ENCODE measurements at places on chromosomes 7 and 10.
A peak's percentile ranks its signal among the peaks of the same experiment; 100 is the strongest.

GRCh38 chr10:12013926-12014325 lies 28.7 kb downstream of the UPF2 start:
- DNase-seq = no peak

- DNase-seq = no peak
Observed at GRCh38 chr7:111043561-111043960, 47.4 kb upstream of the LRRN3 start.

DNA sequence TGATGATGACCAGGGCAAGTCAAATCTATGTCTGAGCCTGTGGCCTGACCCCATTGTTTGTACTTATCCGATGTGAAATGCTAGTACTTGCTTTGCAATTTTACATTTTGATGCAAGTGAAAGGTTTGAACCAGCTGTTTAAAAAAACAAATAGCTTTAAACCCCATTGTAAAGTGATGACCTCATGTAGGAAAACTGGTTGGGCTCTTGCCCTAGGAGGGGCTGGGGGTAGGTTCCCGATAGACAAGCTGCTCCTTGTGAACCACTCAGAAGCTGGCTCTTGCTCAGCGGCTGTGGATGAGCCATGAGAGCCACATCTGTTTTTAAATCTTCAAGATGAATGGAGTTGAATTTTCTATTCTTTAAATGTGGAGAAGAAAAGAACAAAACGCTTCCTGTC lies 185.3 kb downstream of the WDR11 start:
- DNase-seq = no peak

DNA sequence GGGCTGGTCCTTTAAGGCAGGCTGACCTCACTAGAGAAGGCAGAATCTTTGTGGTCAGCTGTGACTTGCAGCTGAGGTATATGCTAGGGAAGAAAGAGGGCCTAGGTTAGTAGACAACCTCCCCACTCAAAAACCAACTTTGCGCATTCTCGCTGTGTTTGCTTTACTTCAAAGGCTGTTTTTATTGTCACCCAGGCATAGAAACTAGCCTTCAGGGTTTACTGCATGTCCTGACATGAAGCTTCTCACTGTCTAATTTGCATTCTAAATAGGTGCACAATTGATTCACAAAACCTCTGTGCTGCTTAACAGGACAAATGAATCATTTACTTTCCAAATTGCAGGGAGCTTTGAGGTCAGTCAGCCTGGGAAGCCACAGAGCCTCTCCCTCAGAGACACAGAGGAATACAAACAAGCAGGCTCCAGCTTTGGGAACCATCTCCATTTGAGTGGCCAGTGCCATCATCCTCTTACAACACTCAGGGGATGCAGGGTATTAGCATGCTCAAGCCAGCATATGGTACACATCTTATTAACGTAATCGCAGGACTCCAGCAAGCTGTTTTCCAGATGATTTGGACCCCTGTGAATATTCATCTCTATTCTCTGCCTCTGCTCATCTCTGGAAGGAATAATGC lies 596.4 kb upstream of the GHITM start:
- no peak for DNase-seq

DNA sequence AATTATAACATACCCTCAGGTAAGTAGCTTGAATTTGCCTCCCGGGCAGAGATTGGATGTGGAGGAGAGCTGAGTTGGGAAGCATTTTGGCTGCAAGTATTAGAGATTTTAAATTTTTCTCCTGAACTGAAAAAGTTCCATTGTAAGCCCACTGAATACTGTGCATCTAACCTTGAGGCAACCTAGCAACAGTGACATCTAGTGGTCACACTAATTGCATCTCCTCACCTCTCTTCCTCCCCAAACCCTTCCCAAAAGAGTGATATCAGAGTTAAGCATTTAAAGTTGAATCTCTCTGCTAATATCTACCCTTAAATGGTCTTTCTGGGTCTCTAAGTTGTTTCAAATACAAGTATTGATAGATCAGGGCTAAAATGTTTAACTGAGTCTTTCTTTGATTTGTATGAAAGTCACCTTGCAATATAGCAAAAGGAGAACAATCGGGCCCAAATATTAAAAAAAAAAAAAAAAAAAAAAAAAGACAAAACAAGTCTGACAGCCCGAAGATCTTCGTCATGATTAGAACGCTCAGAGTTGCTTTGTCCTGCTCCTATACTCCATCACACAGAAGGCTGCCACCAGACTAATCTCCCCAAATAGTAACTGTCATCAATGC lies 40.4 kb upstream of the DLX5 start:
- DNase-seq = peak; percentile 47

DNA sequence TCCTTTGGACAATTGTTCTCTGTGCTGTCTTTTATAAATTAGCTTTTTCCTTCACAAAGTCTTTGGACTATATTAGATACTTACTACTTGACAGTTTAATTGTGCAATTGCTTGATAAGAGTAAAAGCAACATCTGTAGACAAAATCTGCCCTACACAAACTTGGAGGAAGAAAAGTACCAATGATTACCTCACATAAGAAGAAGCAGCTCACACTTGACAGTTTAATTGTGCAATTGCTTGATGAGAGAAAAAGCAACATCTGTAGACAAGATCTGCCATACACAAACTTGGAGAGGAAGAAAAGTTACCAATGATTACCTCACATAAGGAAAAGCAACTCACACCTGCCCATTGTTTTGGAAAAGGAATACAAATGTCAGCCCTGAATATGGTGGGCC lies 17.1 kb upstream of the SCIN start:
- no peak for DNase-seq

DNA sequence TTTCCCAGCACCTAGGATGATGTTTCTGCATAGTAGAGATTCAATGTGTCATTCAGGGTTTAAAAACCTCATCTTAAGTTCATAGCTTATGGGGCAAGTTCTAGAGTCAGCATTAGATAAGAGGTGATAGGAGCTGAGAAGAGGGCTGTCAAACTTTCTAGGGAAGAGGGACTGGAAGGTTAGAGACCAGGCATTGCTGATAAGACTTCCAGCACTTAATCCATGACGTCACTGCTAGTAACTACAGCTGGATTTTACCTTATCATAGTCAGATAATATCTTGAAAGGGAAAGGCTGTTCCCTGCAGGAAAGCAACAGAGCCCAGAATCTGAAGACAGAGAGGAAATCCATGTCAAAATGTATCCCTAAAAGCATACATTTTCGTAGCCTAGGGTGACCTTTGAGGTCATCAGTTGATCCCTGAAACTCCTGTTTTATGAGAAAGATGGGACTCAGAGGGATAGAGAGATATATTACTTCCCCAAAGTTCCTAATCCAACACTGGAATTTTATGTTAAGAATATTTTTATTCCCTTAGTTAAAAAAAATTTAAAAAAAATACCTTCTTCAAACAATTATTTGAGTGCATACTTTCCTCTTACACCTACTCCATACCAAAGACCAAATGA lies 3.3 kb upstream of the CPED1 start:
- no peak for DNase-seq

GRCh38 chr7:155761162-155761561 lies 51.1 kb downstream of the SHH start:
- no peak for DNase-seq

DNA sequence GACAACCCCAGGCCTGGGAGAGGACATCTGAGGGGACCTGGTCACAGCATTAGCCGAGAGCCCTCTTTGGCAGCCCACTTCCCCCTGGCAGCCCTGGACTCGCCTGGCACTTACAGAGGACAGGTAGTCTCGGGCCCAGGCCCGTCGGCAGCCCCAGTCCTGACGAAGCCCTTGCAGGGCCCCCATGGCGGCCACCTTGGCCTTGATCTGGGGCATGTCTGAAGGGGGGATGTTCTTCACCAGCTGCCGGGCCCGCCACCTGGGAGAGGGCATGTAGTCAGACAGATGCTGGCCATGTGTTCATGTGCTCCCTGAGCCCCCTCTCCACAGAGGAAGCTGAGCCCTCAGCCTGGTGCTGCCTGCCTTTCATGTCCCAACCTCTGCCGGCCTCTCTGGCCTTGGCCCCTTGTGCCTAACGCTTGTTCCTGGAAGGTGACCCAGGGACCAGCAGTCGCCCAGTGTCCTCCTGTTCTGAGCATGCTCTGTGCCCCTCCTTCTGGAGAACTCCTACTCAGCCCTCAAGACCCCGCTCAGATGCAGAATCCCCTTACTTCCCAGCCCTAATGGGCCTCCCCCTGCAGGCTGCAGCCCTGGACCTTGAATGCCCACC lies 13.9 kb downstream of the MYO1G start:
- DNase-seq = no peak

DNA sequence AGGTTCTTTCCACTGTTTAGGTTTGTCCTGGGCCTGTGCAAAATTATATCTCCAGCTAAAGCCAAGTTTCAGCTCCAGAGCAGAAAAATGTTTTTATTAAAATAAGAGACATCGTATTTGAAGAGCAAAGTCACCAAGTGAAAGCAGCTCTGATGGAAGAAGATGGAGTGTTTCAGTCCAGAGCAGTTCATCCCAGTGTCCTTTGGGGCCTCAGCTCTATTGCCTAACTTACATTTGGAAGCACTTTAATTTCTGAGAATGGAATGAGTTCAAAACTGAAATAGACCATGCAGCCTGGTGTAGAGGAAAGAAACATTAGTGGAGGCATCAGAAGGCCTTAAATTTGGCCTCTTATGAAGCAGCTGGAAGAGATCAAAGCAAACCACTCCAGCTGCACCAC lies 545.2 kb downstream of the SORCS1 start:
- DNase-seq = no peak

- DNase-seq = peak; percentile 34
Observed at GRCh38 chr10:33252794-33253203, 81.7 kb downstream of the NRP1 start.

GRCh38 chr10:7417103-7417623 lies 6.3 kb upstream of the SFMBT2 start:
- peak; percentile 26 for DNase-seq

DNA sequence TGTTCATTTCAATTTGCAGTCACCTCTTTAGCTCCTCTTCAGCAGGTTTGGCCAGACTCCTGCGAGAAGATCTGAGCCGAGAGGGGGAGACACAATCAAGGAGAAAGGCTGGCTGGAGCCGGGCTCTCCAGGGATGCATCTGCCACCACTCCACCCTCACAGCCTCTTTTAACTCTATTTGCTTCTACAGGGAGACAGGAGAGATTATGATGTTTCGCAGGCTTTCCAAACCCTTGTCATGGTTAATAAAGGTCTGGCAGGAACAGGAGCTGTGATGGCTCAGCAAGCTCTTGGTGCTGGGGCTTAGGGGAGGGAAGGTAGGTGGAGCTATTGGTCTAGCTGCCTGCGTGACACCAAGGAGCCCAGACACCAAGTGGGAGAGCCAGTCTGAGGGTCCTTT lies 448.1 kb upstream of the PODXL start:
- no peak for DNase-seq

DNA sequence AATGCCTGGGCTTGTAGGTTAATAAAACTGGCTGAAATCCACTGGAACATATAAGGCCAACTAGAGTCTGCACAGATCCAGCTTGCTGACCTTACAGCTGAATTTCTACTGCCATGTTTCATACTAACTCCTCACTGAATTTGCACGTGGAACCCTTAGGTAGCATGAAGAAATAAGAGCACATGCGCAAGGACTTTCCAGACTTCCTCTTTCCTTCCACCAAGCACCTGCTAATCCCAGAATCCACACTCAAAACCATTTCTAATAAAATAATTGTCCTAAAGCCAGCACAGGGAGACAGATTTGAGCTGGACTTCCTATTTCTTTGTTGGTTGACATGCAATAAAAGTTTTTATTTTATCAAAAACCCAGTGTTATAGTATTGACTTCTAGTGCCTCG lies 46.8 kb downstream of the NPVF start:
- no peak for DNase-seq

GRCh38 chr10:3775696-3776551 lies 9.1 kb downstream of the KLF6 start:
- no peak for DNase-seq

DNA sequence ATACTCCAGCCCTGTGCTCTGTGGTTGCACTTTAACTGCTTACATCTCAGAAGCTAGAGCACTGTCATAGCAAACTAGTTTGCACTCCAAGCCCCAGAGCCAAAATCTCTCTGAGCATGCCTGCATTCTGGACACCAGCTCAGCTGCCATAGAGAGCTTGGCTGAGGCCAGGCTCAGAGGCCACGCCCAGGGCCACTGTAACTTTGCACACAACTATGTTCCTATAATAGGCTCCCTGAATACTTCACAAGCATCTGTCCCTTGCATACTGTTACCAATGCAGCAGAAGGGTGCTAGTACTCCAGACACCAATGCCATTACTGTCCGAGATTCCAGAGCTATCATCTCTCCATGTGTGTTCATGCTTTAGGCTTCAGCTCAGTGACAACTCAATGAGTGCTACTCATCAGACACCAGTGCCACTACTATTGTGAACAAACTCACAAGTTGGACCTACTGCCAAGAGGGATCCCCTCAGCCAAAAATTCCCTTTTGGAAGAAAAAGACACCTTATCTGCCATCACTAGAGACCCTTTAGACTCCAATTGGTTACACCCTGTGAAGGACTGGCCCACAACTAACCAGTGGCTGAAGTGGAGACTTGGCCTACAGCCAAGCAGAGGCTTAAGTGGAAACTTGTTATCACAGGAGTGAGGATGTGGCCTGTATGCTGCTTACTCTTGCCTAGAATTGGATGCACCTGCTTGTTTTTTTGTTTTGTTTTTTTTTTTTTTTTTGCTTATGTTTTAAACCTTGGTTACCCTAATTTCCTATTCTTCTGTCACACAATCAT lies 211.6 kb upstream of the MAGI2 start:
- DNase-seq = no peak

DNA sequence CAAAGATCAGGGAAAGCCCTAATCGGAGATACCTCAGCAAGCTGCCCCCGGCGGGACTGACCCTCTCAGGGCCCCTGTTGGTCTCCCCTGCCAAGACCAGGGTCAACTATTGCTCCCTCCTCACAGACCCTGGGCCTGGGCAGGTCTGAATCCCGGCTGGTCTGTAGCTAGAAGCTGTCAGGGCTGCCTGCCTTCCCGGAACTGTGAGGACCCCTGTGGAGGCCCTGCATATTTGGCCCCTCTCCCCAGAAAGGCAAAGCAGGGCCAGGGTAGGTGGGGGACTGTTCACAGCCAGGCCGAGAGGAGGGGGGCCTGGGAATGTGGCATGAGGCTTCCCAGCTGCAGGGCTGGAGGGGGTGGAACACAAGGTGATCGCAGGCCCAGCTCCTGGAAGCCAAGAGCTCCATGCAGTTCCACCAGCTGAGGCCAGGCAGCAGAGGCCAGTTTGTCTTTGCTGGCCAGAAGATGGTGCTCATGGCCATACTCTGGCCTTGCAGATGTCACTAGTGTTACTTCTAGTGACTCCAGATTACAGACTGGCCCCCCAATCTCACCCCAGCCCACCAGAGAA lies 24.1 kb downstream of the TBATA start:
- no peak for DNase-seq

GRCh38 chr7:3497796-3498195 lies 196.7 kb downstream of the SDK1 start:
- DNase-seq = no peak

DNA sequence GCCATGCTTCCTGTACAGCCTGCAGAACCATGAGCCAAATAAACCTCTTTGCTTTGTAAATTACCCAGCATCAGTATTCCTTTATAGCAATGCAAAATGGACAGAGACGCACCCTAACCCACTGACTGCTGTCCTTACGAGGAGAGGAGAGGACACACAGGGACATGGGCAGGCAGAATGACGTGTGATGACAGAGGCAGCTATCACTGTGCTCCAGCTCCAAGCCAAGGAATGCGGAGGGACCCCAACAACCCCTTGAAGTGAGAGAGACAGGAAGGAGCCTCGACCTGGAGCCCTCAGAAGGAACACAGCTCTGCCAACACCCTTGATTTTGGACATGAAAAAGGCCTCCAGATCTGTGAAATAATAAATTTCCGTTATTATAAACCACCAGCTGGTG lies 46.6 kb upstream of the EBF3 start:
- DNase-seq = no peak
